ENCODE measurements at places on chromosomes 6 and 20. TPM values are rescaled to one million over a fixed set of nuclear protein-coding genes. Genes with fewer than 3 reads are reported as not detected.

CLPSL2 gene
- total RNA-seq, result not detected

GCLC gene
- total RNA-seq, result 34.2 TPM

MYBL2 gene
- total RNA-seq, result 44.4 TPM

- no peak for DNase-seq
These were observed 41.9 kb upstream of the HBS1L start for GRCh38 chr6:135096403-135097130.
